Brain microvascular endothelial cell (primary cell): ENCODE measurements at places on chromosomes 12 and 14.

DNA sequence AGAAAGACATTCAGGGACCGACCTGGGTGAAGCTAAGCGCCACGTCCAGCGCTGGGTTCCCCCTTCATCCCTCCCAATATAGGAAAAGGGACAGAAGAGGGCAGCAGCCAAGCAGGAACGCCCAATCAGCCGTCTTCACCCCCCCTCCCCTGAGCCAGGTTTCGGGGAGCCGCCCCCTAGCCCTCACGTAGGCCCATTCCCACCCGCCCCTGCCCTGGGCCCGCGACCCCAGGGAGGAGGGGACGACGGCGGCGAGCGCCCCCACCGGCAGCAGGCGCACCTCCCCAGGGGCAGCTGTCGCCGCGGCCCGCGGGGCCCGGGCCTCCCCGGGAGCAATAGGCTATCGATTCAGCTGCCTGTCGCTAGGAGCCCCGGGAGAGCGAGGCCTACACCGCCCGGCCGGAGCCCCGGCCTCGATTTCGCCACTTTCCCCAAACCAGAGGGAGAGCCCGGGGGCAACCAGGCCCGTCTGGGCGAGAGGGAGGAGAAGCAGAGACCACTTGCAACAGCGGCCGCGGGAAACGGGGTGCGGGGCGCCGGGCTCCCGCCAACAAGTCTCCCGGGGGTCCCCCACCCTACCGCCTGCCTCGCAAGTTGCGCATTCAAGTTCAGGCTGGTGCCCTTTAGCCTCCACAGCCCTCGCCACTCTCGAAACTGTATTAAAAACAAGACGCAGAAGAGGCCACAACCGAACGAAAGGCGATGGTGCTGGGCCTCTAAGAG is 1.3 kb downstream of the DCAF5 start:
- DNase-seq, result no peak

GRCh38 chr12:124578445-124578844 is 11.0 kb upstream of the NCOR2 start:
- DNase-seq, result no peak

DNA sequence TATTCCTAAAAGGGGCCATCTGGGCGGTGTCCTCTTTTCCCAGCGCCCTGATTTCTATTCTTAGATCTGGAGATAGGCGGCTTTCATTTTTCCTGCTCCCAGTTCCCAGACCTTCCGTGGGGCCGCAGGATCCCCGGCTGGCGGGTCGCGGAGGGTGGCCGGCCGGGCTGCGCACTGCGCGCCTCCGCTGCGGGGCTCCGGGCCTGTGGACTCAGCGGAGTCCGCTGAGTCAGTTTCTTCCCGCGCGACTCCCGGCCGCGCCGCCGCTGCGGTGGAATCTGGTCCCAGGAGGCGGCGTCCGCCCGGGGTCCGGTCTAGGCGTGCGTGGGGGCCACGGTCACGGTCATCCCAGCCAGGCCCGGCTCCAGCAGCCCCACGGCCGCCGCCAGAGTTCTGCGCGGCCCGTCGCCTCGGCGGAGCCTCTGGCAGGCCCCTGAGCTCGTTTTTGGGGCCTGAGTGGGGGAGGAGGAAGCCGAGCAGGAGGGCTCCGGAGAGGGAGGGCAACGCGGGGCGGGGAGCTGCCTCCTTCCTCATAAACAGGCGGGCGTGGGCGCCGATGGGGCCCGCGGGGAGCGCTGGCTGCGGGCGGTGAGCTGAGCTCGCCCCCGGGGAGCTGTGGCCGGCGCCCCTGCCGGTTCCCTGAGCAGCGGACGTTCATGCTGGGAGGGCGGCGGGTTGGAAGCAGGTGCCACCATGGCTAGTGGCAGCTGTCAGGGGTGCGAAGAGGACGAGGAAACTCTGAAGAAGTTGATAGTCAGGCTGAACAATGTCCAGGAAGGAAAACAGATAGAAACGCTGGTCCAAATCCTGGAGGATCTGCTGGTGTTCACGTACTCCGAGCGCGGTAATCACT is at the start of gene LRRK2:
LRRK2 (plus strand) TSS at position 559 of the 853 bp plus-strand sequence; CDS start at position 694, 135 bp downstream.
- peak; percentile 1 for DNase-seq

GRCh38 chr14:75615200-75615599 is 36.8 kb downstream of the FLVCR2 start:
- DNase-seq, result no peak

GRCh38 chr14:96245710-96246538 is 10.1 kb upstream of the BDKRB1 start:
- peak; percentile 68 for DNase-seq

- DNase-seq, result no peak
Measured at GRCh38 chr12:86723326-86723725, 467.1 kb upstream of the MGAT4C start.

DNA sequence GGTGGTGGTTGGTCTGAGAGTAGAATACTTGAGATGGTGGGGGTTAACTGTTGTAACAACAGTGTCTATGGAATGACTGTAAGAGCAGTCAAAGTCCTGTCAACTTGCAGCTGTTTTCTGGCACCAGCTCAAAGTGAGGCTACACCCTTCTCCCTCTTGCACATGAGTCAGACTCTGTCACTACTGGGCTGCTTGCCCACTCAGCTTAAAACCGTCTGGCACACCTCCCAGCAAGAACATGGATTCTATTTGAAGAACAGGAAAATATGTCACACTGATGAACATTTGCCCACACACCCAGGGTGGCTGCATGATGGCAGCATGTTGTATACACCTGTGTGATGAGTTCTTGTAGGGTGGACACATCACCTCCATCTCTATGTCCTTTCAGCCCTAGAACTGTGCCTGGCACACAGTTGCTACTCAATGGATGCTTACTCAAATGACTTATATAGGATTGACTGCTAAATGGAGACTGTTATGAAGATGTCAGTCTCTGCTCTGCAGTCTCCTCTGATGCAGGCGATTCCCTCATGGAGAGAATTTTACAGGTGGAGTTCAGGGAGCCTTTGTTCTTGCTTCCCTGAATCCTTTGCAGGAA is 19.3 kb upstream of the SERPINA6 start:
- peak; percentile 98 for DNase-seq

DNA sequence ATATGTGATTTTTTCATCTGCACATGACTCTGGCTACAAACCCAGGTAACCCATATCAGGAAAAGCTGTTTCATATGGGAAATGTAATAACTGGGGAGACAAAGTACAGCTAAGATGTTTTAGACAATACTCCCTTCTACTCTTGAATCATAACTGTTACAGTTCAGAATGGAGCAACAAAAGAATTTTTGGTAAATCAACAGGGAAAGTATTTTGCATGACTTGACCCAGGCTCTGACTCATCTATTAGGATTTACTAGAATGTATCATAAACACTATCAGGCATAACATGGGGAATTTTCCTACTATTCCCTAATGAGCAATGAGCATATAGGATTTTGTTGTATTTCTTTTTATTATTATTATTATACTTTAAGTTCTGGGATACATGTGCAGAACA is 553.0 kb downstream of the SLC16A7 start:
- DNase-seq, result peak; percentile 70

- DNase-seq, result no peak
Measured at GRCh38 chr12:75784591-75784990, 247.0 kb downstream of the PHLDA1 start.

DNA sequence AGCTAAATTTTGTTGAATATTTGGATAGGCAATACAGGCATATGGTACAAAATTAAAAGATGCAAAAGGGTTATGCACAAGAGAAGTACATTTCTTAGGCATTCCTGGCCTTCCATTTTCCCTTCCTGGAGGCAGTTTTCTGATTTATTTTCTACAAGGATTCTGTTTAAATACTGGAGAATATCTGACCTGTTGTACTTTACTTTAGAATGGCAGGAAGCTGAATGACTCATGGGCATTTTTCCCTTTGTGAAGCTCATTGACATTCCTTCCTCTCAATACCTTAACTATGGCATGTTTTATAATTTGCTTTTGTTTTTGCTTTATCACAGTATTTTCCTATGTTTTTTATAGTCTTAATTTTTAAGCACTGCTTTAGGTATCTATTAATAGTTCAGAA is 62.7 kb downstream of the RCOR1 start:
- peak; percentile 44 for DNase-seq

DNA sequence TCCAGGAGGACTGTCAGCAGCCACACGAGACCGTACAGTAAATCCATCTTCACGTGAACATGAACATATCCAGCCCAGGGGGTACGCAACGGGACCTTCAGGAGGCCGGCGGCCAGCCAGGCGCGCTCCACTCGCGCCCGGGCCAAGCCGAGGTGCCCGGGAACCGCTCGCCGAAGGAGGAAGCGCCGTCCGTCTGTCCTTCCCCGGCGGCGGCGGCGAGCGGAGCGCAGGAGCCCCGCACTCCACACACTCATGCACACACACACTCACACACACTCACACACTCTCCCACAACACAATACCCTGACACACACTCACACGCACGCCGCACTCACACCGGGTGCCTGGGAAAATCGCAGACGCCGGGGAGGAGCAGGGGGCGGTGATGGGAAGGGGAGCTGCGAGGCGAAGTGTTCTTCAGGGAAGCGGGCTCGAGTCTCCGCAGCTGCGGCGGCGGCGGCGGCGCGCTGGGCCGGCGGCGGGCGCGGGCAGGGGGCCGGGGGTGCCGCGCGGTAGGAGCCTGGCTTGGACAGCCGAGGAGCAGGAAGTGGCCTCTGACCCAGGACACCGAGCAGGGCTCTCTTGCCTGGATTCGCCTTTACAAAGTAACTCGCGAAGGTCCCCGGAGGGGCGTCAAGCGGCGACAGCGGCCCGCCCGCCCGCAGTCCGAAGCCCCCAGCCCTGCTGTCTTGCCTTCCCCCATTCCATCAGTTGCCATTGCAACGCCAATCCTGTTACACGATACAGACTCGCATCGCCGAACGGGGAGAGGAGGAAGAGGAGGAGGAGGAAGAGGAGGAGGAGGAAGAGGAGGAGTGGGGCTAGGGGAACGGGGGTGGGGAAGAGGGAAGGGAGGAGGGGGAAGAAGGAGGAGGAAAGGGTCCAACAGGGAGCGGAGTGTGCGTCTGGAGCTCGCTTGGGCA is 601 bp downstream of the MDGA2 start:
- no peak for DNase-seq

DNA sequence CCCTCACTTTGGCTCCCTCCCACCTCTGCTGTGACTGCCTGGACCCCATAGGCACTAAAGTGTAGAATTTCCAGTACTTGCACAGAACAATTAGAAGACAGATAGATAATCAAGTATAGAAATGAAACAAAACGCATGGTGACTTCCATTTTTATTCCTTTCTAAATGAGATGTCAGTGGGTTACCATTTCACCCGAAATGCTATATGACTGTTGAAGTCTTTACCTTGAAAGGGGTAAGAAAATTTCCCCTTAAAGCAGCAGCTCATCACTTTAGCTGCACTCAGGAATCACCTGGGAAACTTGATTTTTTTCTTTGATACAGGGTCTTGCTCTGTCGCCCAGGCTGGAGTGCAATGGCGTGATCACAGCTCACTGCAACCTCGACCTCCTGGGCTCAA is 12.5 kb upstream of the KSR2 start:
- no peak for DNase-seq

GRCh38 chr14:20177433-20177974 is 13.2 kb upstream of the OR11G2 start:
- DNase-seq, result no peak

GRCh38 chr14:63205044-63205575 is 867 bp downstream of the RHOJ start:
- DNase-seq, result no peak

DNA sequence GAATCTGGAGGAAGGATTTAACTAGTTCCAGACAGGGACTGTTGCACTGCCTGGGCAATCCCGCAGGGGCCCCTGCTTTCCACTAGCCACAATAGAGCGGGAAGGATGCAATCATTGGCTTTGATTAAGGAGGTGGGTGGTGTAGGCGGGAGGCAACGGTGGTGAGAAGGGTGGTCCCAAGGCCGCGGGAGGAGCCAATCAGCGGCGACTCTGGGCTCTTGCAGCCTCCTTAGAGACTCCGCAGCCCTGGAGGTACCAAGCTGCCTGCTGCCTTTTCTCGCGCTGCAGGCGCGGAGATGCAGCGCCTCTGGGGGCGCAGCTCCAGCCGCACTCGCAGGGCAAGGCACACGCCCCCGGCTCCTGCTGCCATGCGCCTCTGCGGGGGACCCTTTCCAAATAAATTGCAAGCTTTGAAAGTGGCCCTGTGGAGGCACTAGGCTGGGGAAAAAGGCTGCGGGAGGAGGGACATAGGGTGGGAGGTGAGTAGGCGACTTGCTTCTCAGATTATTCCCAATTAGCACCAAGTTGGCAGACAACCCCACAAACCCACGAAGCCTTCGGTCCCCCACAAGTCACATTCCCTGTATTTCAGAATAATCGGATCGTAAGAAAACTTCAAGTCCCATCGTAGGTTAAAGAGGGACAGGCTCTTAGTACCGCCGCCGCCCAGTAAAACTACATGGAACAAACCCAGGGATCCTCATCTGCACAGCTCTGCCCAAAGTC is 858 bp upstream of the KCNA1 start:
- DNase-seq, result no peak

- DNase-seq, result no peak
Measured at GRCh38 chr14:55094292-55095157, 34.5 kb upstream of the LGALS3 start.

GRCh38 chr12:23139026-23139425 is 514.1 kb downstream of the ETNK1 start:
- DNase-seq, result peak; percentile 51

- DNase-seq, result no peak
Measured at GRCh38 chr14:66482873-66483272, 3.3 kb upstream of the CCDC196 start.

DNA sequence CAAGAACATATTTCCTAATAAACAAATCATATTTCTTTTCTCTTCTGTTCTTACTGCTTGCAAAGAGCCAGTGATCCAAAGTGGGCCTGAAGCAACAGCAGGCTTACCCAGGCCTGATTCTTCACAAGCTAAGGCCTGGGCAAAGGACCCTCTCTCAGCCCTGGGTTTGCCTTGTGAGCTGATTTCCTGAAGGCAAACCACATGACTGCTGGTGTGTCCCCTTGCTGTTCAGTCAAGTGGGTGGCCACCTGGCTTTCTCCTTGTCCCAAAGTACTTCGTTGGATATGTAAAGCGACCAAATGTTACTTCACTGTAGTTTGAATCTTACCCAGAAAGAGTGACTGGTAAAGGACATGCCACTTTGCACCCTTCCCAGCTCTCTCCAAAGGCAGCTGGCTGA is 392.9 kb downstream of the ZFP36L1 start:
- DNase-seq, result no peak

DNA sequence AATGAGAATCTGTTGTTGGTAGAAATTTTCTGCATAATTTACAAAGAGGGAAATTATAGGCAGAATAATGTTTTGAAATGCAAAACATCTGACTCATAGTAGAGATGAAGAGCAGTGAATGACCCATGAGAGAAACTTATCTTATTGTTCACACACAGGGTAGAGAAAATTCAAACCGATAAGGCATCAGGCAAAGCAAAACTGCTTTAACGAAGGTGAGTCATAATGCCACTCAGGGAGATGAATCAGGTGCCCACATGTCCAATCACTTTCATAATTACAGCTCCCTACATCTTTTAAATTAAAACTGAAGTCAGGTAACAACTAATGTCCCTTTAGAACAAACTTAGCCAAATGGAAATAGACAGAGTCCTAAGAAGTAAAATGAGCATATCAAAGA is 265.6 kb upstream of the GARIN6 start:
- DNase-seq, result no peak
